ENCODE measurements at places on chromosomes 12 and 14.

DNA sequence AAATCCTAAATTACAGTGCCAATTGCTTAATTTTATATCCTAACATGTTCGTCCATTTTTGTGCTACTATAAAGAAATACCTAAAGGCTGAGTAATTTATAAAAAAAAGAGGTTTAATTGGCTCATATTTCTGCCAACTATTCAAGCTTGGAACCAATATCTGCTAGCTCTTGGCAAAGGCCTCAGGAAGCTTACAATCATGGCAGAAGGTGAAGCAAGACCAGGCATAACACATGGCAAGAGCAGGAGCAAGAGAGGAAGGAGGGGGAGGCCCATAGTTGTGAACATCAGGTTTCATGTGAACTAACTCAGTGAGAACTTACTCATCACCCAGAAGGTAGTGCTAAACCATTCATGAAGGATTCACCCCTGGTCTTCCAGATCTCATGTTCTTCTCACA, 494.3 kb downstream of the CCER1 start:
- no peak for DNase-seq

GRCh38 chr14:61520576-61520975, 174.7 kb upstream of the HIF1A start:
- DNase-seq = no peak

GRCh38 chr14:20658246-20658645, 16.8 kb upstream of the OR6S1 start:
- no peak for DNase-seq

DNA sequence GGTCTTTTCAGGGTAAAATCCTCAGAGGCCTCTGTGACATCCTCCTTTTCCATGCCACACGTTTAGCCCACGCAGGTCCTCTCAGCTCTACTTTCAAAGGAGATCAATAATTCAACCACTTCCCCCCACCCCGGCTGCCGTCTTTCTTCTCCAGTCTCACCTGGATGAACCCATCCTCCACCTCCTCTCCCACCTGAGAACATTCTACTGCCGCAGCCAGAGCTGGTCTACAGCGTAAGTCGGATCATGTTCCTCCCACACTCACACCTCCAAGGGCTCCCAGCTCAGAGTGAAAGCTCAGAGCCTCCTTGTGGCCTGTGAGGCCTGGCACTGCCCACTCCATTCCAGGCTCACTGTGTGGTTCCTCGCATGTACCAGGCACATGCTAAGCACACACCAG, 246.6 kb downstream of the CHST11 start:
- no peak for DNase-seq

DNA sequence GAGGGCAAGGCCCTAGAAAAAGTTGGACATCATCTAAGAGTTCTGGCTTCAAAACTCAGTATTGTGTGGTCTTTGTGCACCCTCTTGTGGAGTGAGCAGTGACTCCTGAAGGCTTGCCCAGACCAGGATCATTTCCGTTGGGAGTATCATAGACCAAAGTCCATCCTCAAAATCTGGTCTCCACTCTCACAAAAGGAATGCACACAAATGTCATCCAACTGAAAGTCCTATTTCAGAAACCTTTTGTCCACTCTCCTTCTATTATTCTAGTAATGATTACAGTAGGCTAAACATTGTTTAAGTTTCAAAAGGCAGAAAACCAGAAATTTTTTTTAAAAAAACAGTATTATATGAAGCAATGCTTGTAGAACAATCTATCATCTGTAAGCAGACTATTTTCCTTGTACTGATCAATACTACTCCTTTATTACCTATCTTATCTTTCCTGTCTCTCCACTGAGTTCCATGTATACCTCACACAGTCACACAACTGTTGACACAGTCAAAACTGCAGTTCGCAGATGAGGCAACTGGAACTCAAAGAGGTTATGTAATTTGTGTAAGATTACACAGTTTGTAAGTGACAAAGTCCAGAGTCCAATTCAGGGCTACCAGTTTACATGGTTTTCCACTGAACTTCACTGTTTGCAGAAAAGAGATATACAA, 41.4 kb downstream of the COX16 start:
- no peak for DNase-seq

DNA sequence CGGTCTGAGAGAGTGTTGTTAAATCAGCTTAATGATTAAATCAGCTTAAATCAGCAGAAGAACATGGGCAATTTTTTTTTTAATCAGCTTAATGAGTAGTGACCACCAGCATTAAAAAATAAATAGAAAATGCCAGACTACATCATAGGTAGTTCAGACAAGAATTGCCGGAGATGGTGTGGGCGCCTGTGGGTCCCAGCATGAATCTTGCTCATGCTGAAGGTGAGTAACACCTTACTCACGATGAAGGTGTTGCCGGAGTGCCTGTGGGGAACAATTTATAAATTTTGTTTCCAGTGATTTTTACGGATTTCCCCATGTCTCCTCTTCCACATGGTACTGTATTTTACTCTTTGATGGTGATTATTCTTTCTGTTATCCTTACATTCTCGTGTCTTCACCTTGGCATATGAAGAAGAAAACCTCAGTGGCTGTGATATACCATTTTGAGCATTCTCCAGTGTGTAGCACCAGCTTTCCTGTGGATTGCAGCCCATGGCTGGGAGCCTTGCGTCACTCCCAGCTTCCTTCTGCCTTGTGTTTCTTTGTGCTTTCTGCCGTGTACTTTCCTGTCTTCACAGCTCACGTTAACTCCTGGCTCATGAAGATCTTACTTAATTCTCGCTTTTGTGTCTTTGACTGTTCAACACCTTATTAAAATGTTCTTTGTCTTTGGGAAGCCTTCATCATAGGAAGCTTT, 4.7 kb downstream of the TDRD9 start:
- DNase-seq = no peak

- DNase-seq = no peak
Observed at GRCh38 chr12:122139266-122139665, 34.8 kb downstream of the IL31 start.

DNA sequence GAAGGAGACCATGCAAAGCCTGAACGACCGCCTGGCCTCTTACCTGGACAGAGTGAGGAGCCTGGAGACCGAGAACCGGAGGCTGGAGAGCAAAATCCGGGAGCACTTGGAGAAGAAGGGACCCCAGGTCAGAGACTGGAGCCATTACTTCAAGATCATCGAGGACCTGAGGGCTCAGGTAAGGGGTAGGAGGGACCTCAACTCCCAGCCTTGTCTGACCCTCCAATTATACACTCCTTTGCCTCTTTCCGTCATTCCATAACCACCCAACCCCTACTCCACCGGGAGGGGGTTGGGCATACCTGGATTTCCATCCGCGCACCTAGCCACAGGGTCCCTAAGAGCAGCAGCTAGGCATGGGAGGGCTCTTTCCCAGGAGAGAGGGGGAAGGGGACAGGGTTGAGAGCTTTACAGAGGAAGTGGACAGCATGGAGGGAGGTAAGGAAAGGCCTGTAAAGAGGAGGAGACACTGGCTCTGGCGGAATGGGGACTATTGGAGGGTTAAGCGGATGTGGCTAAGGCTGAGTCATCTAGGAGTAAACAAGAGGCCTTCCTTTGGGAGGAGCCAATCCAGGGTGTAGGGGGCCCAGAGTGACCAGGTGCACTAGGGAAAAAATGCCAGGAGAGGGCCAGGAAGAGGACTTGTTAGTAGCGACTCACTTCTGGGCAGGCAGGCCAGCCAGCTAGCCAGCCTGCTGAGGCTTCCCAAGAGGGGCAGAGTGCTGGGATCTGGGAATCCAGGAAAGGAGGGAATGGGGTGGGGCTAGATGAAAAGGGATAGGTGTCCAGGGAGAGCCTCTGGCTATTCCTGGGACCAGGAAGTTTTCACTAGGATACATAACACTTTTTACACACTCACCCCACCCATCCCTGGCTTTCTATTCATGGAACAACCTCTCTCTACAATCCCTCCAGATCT, 754 bp downstream of the KRT18 start:
- peak; percentile 86 for DNase-seq

DNA sequence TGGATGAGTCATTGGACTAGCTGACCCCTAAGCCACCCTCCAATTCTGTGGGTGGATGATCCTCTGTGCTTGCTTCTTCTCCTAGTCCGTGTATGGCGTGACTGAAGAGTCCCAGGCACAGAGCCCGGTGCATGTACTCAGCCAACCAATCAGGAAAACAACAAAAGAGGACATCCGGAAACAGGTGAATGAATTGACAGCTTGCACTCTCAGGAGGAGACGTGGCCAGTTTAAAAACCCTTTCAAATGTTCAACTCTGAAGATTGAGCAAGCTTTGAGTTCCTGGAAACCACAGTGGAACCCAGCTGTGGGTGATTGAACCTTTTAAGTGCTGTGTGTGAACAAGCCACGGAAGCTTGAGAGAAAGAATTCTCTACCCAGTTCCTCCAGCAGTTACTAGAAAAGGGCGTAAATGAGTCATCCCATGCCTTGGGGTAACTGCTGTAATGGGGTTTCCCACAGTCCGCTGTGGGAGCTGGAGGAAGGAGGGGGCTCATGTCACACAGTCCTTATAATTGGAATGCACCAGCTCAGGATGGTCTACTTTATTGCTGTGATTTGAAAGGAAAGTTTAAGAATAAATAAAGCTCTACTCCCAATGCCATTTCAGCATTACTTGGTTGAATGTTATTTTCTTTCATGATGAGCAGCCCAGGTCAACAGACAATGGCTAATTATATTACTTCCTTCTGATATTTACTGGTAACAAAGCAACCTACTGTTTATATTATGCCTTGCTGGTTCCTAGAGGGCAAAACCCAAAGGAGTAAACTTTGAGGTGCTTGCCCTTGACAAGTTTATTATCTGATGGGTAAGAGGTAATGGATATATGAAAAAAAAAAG, 417.0 kb downstream of the DPF3 start:
- no peak for DNase-seq

DNA sequence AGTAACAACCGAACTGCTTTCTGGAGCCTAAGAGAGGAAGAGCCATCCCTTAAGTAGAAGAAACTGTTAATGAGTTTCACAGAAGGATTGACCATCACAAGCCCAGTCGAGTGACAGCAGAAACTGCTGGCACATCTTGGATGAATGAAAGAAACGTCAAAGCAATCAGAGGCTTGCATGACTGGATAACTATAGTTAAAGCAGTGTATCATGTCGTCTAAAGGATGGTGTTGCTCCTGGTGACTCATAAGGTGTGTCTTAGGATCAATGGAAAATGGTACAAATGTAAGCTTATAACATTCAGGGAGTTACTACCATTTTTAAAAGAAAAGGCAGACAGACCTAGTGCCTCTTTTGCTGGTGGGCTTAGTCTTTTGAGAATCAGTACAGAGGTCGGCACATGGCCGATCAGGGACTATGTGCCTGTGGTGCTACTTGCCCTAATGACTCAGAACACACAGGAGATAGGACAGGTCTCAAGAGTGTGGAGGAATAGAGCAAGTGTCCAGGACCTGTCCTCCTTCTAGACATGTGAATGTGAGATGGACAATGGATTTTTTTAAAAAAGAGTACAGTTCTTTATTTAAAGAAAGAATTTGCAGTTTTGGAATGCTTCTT, 55.7 kb downstream of the TMX1 start:
- DNase-seq = no peak

- DNase-seq = no peak
Observed at GRCh38 chr14:95046711-95047681, 110.3 kb downstream of the DICER1 start.

DNA sequence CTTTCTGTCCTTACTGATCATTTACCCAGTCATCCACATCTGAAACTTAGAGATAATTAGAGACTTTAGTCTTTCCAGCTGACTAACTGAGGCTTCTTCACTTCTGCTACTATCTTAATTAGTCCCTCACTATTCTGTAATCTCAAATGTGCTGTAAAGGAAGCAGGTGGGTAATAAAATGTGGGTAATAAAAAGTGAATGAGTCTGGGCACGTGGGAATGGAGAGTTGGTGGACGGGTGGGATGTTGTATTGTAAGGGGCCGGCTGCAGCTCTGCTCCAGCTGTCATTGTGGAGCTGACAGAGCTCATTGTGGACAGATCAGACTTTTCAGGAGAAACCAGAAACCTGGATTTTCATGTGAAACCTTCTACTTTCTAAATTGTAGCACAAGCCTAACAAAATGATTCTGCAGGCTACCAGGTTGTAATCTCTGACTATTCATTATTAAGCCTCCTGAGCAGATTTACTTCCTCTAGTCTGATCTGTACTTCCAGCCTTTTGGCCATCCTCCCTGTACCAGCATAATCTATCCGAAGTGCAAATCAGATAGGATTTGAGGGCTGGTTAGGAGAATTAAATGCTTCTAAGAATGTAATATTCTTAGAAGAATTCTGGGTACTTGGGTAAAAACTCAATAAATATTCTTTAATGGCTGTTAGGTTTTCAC, 42.0 kb upstream of the BMAL2 start:
- DNase-seq = no peak

GRCh38 chr12:101855364-101855884, 22.0 kb upstream of the DRAM1 start:
- DNase-seq = no peak

DNA sequence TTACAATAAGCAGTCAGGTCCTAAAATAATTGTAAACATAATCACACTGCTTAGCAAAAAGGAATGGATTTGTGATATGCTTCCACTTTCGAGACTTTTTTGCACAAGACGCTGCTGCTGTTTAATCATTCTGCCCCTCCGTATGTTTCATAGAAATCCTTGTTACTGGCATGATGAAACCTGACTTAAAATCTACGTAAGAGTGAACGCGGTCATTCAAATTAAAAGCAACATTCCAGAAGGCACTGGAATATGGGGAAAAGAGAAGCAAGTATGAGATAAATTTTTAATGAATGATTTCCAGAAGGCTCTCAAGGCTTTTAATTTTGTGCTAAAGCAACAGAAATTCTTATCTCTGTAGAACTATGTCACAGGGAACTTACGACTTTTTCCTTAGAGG, 1.1 kb downstream of the CNIH1 start:
- DNase-seq = no peak

GRCh38 chr12:29879606-29880308, 96.0 kb upstream of the TMTC1 start:
- DNase-seq = no peak

DNA sequence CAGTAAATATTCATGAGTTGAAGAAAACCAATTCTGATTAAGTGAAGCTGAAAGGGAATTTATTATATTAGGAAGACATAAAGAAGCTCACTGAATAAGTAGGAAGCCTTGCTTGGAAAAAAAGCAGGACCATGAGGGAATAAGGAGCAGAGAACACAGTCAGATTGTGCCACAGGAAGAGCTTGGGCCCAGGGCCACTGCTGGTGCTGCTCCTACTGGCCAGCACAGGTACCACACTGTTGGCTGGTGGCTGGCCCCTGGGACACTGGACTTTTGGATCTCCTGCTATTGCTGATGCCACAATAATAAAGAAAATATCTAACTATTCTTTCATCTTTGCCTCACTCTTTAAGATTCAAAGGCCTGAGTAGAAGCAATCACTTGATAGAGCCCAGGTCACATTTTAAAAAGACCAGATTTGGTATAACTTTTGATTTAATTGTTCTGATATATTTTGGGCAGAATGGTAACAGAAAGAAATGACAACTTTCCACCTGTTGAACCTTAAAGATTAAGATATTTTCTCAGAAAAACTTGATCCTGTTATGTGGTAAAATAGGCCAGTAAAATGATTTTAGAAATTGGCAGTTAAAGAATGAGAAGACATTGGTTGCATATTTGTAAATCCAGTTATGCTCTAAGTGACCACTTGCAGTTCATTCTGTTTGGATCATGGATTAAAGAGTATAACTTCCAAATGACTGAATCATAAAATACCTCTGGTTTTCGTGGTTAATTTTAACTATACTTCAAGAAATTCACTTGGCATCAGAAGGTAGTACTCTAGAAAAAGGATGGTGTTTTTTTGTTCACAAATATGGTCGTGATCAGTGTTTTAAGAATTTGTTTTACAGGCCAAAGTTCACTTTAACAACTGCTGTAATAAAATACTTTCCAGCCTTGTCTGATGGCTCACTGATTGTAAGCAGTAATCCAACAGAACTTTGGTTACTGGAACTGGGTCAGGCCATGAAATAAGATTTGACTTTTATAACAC, 68.3 kb downstream of the DERA start:
- peak; percentile 82 for DNase-seq

All from HS-5 (cell line).